ENCODE measurements at places on chromosomes 16 and 17.

GRCh38 chr17:41784207-41784744 lies 2.2 kb downstream of the JUP start:
- DNase-seq: no peak

- no peak for DNase-seq
Measured at GRCh38 chr16:85195900-85196772, 83.9 kb upstream of the CIBAR2 start.

GRCh38 chr16:79848719-79849118 lies 248.2 kb upstream of the MAF start:
- DNase-seq: no peak

DNA sequence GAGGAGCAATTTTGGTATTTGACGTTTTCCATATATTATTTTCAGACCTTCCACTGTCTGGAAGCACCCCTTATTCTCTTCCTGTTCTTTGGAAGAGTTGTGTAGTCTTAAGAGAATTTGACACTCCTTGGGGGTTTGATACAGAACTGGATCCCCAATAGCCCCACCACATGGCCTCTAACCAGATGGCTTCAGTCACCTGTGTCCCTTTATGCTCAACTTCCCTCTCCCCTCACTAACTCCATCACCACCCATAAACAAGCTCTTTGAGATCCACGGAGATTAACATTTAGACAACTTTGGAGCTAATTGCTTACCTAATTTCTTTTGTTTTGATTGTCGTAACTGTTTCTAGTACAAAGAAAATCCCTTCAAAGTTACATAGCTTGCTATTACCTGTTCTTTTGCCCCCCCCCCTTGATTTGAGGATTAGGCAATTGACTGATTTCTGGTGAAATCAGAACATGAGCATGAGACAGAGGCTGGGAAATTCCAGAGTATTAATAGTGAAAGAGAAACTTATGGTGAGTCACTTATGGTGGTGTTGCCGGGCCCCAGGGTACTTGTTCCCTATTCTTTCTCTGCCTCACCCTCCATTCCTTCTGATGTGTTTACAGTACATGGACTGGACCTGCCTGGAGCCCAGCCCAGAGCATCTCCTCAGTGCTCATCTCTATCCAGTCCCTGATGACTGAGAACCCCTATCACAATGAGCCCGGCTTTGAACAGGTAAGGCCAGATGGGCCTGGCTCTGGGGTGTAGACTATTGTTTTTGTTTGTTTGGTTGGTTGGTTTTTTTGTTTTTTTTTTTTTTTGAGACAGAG lies 7.5 kb downstream of the UBE2Z start:
- no peak for DNase-seq

GRCh38 chr17:1783834-1784611 lies 22.2 kb downstream of the SERPINF1 start:
- no peak for DNase-seq

- no peak for DNase-seq
Measured at GRCh38 chr16:9370061-9370491, 278.6 kb downstream of the HAPSTR1 start.

GRCh38 chr17:72884066-72884465 lies 208.4 kb downstream of the SLC39A11 start:
- DNase-seq: no peak

DNA sequence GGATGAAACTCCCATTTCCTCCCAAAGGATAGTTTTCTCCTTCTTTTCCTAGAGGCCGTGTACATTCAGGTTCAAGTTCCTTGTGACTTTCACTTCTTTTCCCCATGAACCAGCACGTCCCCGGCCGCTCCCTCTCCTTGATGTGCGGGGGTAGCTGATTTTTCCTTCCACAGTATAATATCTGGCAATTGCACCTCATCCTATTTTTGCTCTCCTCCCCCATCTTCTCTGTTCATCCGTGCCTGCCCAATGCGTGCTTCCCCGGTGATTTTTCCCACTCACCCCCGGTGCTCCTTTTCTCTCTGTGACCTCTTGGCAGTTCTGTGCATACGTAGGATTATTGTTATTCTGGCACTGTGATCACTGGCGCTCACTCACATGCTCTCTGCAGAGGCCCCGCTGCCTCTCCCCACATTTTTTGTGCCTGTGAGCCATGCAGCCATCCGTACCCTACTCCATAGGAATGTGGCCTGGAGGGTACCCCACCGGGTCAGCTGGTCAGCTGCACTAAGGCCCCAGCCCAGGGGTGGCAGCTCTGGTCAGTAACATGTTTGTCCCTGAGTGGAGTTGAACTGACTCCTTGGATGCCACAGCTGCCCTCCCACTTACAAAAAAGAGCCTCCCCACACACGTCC lies 100.0 kb downstream of the NTN1 start:
- no peak for DNase-seq

- no peak for DNase-seq
Measured at GRCh38 chr16:69404275-69404805, 18.5 kb upstream of the TERF2 start.

GRCh38 chr17:78558181-78558850 lies 18.9 kb downstream of the DNAH17 start:
- no peak for DNase-seq

GRCh38 chr17:36600465-36600864 lies 918 bp upstream of the MRM1 start:
- DNase-seq: no peak

DNA sequence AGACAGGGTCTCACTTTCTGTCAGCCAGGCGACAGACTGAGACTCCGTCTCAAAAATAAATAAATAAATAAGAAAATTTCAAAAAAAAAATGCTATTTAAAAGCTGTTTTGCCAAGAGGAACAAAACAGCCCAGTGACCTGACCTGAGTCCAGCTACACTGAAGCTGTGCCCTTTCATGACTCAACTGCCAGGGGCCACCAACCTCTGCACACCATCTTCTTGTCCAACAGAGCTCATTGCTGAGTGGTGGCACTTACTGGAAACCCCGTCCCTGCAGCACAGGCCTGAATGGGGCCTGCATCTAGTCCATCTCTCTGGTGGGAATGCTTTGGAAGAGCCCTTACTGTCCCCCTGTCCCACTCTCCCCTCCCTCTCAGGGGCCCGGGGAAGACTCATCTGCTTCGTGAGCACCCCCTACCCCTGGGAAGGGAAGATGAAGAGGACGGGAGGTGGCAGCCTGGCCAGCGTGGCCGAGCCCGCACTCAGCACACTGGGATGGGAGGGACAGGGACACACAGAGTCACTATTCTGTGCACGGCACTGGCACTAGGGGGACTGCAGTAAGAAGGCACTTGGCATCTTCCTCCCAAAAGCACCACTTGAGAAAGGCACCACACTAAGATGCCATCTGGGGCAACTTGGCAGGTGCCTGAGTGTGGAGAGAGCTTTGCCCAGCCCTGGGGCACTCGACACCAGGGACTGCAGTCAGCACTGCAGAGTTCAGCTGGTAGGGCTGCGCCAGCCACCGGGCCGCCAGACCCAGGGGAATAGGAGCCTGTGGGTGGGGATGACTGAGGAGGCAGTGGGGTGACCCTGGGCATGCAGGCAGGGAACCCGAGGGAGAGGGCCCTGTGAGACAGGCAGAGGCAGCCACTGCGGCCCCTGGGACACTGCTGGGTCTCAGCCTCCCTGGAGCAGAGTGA lies 13.5 kb downstream of the FBXO31 start:
- DNase-seq: no peak

DNA sequence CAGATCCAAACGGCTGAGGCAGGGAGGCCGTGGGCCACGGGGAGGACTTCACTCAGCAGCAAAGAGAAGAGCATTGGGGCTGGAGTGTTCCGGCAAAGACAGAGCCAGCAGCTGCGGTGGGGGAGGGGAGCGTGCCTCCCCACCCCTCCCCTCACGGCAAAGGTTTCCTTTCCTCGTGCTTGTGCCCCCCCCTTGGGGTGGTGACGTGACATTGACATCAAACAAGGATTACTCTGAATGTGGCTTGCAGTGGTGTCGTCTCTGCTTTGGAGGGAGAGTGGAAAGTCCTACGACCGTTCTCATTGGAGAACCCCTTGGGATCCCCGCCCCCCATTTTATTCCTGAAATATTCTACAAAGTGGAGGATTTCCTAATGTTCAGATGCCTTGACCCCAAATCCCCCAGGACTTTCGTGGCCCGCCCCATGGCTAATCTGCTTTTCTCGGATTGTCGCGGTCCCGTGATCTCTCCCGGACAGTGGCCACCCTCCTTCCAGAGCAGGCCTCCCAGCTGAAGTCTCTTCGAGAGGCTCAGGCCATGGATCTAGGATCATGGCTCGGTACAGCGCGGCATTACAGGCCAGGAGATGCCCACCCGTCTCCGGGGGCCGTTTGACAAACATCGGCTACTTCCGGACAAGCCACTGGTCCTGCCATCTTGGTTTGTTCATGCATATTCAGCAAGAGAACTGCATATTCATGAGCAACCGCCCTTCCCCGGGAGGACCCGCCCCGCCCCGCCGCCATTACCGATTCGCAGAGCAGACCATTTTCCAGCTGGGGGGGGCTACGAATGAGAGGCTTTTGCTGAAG lies 705 bp upstream of the POLR2A start:
- peak; percentile 98 for DNase-seq

DNA sequence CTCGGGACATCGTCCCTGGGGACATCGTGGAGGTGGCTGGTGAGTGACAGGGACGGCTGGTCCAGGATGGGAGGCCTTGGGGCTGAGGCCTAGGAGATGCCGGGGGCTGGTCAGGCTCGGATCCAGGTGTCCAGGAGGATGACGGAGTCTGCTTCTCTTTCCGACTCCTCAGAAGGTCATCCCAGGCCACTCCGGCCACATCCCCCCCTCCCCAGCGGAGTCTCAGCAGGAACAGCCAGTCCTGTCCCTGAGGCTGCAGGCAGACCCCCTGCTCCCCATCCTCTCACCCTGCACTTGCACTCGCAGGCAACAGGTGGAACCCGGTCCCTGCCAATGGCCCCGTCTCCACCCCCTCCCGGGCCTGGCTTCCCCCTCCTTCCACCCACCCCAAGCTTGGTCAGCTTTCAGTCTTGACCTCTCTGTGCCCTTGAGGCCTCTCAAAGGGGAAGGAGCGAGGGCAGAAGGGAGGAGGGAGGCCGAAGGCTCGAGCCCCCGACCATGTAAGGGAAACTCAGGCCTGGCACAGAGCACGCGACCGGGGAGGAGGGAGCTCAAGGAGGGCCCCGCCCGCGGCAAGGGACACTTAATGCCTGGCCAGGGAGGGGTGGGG lies 4.4 kb downstream of the ATP2A1 start:
- DNase-seq: no peak

- DNase-seq: no peak
Measured at GRCh38 chr17:71032746-71033273, 863.5 kb downstream of the KCNJ2 start.

GRCh38 chr17:35568561-35568960 lies 7.9 kb upstream of the SLFN14 start:
- DNase-seq: no peak

DNA sequence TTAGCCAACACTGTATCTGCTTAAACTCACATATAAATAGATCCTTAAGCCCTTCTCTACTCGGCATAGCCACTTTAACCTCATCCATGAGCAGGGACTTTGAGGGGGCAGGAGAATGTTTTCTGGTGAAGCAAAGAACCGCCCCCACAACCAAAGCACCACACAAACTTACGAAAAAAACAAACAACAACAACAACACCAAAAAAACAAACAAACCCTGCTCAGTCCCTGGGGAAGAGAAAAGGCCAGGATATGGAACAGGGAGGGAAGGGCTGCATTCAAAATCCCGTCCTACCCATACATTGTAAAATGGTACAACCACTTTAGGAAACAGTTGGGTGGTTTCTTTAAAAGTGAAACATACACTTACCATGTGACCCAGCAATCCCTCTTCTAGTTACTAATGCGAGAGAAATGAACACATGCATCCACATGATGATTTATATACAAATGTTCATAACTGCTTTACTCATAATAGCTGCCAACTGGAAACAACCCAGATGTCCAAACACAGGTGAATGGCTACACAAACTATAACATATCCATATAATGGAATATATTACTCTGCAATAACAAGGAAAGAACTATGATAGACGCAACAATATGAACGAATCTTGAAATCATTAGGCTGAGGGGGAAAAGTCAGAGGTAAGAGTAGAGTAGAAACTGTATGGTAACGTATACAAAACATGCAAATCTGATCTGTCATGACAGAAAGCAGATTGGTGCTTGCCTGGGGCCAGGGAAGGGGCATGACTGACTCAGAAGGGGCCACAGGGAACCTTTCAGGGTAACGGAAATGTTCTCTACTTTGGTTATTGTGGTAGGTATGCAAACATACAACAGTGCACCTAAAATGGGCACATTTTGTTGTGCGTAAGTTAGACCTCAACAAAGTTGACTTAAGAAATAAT lies 37.7 kb upstream of the TOB1 start:
- DNase-seq: no peak

GRCh38 chr16:86374603-86375130 lies 135.7 kb upstream of the FOXF1 start:
- no peak for DNase-seq

DNA sequence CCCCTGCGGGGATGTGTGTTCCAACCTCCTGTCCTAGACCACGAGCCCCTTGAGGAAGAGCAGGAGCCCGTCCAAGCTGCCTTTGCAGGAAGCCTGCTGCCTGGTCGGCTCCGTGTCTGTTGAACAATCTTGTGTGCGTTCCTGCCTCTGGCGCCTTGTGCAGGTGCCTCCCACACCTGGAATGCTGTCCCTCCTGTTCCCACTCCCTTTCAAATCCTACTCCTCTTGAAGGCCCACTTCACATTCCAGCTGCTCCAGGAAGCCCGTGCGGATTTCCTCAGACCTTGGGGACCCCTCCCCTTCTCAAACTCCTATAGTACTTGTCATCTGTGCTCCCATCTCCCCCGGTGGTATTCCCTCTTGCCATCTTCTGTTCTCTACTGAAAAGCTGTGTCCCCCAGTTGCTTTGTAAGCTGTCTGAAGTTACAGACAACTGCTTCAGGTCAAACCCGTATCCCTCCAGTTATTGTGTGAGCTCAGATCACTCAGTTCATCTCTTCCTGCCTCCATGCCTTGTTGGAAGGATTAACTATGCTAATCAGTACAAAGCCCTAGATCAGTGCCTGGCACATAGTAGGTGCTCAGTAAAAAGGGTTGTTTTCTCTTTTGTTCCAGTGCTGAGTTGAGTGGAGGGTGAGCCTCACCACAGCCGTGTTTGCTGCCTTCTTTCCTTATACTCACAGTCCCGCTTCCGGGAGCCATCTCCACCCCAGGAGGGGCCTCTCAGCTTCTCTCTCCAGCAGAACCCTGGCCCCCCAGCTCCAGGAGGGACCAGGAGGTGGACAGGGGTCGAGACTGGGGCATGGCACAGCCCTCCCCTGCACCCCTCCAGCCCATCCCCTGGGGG lies 241.8 kb upstream of the CIBAR2 start:
- no peak for DNase-seq

DNA sequence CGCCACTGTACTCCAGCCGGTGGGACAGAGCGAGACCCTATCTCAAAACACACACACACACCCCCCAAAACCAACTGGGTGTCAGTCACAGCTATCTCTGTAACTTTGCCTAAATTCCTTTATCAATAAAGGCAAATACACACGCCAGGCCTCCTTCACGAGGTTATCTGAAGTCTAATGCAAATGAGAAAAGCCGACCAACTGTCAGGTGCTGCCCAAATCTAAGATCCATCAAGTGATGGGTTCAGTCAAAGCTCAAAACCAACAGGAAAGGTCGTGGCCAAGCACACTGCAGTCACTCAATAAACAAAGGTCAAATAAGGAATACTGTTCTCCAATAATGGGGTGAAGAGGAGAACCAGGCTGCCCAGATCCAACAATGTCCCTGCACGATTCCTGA lies 1.1 kb downstream of the ANKFY1 start:
- DNase-seq: no peak
